ENCODE measurements at places on chromosomes 13 and 19.
A peak's percentile ranks its signal among the peaks of the same experiment; 100 is the strongest.

DNA sequence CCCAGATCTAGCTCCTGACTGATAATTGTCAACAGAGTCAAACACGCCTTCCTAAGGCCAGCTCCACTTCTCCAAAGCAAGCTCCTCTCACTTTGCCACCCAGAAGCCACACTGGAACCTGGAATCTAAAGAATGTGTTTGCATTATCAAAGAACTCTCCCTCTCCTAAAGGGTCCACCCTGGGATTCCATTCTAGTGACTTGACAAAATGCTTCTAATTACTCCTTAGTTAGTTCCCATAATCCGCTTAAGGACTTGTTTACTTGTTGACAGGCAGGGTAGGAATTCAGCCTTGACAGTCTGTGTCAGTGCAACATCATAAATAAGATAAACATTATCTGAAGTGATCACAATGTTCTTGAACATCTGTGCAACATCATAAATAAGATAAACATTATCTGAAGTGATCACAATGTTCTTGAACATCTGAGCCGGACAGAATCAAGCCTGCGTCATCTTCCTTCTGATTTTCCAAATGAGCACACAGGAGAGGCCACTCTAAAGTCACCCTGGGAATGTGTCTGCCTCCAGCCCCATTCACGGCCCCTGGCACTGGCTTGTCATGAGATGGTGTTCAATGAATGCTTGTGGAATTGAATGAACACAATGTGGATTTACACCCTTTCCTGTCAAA is 512.1 kb downstream of the IRS2 start:
- DNase-seq, result peak; percentile 97

DNA sequence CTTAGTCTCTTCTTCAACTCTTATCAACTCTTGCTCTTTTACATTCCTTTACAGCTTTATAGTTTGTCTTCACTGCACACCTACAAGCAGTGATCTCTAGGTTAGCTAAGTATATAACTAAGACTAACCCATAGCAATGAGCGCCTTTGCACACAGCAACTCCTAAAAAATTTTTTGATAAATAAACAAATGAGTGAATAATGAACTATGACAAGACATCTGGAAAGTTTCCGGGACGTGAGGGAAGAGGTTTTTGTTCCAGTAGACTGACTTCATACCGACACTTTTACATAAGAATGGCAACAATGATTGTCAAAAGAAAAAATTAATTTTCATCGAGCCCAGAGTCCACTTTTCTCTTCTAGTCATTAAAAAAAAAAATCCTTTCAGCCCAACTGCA is 98.3 kb downstream of the ELF1 start:
- DNase-seq, result no peak

GRCh38 chr13:42109957-42110356 is 61.5 kb downstream of the DGKH start:
- DNase-seq, result no peak

GRCh38 chr19:54464044-54464629 is 559 bp upstream of the LENG9 start:
- DNase-seq, result peak; percentile 99

- no peak for DNase-seq
These were observed 38.4 kb upstream of the RCBTB2 start for GRCh38 chr13:48571126-48571913.

DNA sequence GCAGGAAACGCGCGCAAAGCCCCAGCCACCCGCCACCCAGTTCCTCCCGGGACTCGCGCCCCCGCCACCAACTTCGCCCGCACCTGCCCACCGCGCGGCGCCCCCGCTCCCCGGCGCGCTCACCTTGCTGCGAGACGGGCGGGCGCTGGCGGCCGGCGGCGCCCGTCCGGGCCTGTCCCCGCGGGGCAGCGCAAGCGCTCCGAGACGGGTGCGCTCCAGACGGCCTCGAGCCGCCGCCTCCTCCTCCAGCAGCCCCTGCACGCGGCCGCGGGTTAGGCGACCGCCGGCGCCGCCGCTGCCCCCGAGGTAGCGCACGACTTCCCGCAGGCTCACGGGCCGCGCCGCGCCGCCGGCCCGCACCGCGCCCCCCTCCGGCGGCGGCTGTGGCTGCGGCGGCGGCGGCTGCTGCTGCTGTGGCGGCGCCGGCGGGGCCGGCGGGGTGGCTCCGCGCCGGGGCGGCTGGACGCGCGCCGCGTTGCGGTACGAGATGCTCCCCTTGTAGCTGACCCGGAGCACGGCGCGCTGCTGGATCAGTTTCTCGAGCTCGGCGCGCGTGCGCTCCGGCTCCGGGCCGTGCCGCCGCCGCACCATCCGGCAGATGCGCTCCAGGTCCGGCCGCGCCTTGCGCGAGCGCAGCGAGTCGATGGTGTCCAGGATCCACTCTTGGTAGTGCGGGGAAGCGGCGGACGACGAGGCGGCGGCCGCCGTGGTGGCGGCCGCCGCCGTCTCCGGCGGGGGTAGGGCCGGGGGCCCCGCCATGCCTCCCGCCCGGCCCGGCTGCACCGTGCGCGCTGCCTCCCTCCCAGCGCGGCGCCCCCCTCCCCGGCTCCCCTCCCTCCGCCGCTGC is 666 bp downstream of the SAMD1 start:
- peak; percentile 45 for DNase-seq

GRCh38 chr19:42419309-42419708 is 7.9 kb downstream of the LIPE start:
- no peak for DNase-seq

GRCh38 chr13:38405216-38405615 is 55.6 kb downstream of the UFM1 start:
- DNase-seq, result no peak

GRCh38 chr19:29596885-29597525 is 9.1 kb upstream of the POP4 start:
- DNase-seq, result no peak

Data from PC-9 (cell line).